ENCODE measurements at places on chromosomes 3 and 15. TPM values are rescaled to one million over a fixed set of nuclear protein-coding genes. Genes with fewer than 3 reads are reported as not detected.

Gene MBNL1
- 36.2 TPM for polyA plus RNA-seq

Gene PFN2
- polyA plus RNA-seq = 35.2 TPM

Gene GPR87
- not detected for polyA plus RNA-seq

Gene CERS3
- 0.07 TPM for polyA plus RNA-seq

Gene TBCCD1
- 3.3 TPM for polyA plus RNA-seq

Gene LRRFIP2
- 76.8 TPM for polyA plus RNA-seq

Gene PLIN1
- 2.4 TPM for polyA plus RNA-seq

Gene RARRES1
- polyA plus RNA-seq = 9.7 TPM

Gene CYP11A1
- polyA plus RNA-seq = 233 TPM

Gene GREM1
- 1.0 TPM for polyA plus RNA-seq

Gene TUSC2
- polyA plus RNA-seq = 35.5 TPM

Gene TGM4
- 0.24 TPM for polyA plus RNA-seq

Gene MORC1
- polyA plus RNA-seq = not detected

Gene TOMM70
- 11.4 TPM for polyA plus RNA-seq

Gene HYAL1
- polyA plus RNA-seq = 9.7 TPM

Gene GPR27
- polyA plus RNA-seq = 1.6 TPM

Gene NLGN1
- polyA plus RNA-seq = 0.13 TPM

Gene USP50
- polyA plus RNA-seq = not detected

Gene SNURF
- 6.7 TPM for polyA plus RNA-seq

Gene TRAIP
- polyA plus RNA-seq = 3.3 TPM

Gene RPP14
- polyA plus RNA-seq = 15.3 TPM

Gene NPAP1
- polyA plus RNA-seq = 0.04 TPM

Gene CLDN18
- polyA plus RNA-seq = not detected

Gene SPTBN5
- 6.8 TPM for polyA plus RNA-seq

Gene CSTA
- polyA plus RNA-seq = 8.8 TPM

Gene ATP13A5
- polyA plus RNA-seq = not detected

Gene CFAP100
- not detected for polyA plus RNA-seq

Gene TMEM43
- polyA plus RNA-seq = 50.4 TPM

Gene MED12L
- polyA plus RNA-seq = 0.77 TPM

Gene GUCA1C
- polyA plus RNA-seq = not detected

Gene CHMP2B
- polyA plus RNA-seq = 11.7 TPM

Gene C3orf80
- not detected for polyA plus RNA-seq

Gene GOLGA6L22
- polyA plus RNA-seq = not detected

Measured in adrenal gland (tissue), 19 donors.